ENCODE measurements at places on chromosomes 2 and 18.

- no peak for DNase-seq
These were observed 419.3 kb downstream of the SPAG16 start for GRCh38 chr2:213703406-213704098.

GRCh38 chr2:230723363-230723762, 10.7 kb downstream of the CAB39 start:
- no peak for DNase-seq

GRCh38 chr18:79898952-79899608, 52.4 kb downstream of the SLC66A2 start:
- no peak for DNase-seq

GRCh38 chr2:41313082-41313481, 734.7 kb upstream of the PKDCC start:
- DNase-seq, result no peak

DNA sequence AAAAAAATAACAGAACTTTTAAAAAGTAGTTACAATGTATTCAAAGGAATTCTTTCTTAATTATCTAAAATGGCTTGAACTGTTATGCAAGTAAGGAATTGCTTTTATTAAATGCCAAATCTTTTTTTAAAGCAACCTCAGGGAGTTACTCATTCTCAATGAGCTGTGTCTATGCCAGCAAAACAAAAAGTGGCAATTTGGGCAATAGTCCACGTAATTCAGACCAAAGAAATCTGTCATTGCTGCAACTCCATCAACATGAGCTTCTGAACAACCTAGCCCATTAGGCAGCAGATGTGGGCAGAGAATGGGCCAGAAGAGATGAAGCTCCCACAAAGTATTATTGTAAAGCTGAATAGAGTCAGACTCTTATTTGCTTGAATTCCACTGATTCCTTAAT, 118.4 kb downstream of the ALK start:
- DNase-seq, result no peak

DNA sequence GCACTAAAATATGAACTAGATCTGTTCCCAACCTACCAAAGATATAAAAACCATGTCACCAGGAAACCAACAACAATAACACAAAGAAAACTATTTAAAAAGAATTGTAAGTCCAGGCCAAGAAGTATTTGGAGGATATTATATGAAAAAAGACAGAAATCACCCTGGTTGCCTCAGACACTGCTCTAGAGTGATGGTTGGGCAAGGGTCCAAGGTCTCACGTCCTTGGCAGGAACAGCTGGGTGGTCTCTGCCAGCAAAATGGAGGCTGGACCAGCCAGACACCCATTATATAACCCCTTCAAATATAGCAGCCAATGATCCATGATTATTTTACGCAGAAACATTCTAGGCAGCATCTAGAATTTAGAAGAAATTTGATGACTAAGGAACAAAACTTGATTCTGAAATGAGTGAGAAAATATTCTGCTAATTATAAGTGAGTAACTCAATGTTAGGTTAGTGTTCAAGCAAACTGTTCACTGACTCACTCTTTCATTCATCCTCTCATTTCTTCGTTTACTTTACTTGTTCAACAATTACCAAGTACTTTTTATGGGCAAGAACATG, 35.4 kb downstream of the MRPL35 start:
- DNase-seq, result no peak

DNA sequence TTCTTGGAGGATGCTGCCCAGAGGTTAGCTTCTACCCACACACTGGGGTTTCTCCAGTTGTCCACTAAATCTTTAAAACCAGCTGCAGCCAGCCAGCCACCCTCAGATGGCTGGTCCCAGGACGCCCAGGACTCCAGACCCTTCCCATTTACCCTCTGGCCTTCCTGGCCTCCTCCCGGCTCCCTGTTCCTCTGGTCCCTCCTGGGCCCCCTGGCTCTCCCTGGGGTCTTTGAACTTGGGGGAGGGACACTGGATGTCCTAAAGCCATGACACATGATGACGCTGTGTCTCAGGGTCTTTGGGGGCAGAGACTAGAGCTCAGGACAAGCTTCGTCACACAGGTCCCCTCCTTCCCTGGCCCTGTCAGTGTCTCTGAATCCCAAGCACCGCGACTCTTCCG, 201.1 kb upstream of the HDAC4 start:
- DNase-seq, result no peak

DNA sequence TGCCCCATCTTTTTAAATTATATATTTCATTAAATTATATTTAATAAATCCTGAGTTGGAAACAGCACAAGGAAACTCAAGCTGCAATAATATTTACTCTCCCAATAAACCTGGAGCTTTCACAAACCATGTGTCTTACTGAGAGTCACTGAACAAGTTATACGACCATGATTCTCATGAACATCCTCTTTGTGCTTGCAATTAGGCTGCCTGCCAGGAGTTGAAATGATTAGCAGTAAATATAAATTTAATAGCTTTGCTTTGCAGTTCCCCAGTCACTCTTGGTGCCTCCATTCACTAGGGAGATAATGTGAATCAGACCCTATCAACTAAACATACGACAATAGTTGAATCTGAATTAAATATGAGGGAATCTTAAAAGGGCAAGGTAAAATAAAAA, 905.1 kb downstream of the NRXN1 start:
- DNase-seq, result no peak

- no peak for DNase-seq
These were observed 130.7 kb downstream of the ASB1 start for GRCh38 chr2:238557431-238557830.

- no peak for DNase-seq
These were observed 321.8 kb downstream of the KCNJ3 start for GRCh38 chr2:155020246-155020645.

DNA sequence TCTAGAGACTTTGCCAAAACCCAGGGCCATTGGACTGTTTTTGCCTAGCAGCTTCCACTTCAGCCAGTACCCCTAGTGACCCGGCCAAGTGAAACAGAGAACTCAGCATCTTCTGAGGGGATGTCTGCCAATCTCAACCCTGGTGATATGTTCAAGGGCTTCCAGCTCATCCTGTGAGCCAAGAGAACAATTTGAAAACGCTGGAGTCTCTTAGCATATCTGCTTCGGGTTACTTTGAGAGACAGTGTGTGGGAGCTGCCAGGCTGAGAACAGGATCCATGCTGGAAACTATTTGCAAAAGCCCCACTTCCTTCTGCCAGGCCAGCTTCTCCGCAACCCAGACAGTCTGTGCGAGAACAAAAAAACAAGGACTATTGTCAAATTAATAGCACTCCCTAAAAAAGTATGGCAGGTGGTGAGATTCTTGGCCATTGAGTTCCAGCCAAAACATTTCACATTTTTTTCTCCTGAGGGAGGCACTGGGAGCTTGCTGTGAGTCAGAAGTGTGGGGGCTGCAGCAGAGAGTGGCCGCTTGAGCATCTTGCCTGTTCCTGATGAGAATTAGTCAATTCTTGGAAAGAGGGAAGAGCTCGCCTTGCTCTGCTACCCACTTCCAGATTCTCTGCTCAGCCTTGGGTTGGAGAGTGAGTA, 395.6 kb upstream of the TRIB2 start:
- peak; percentile 83 for DNase-seq

- no peak for DNase-seq
These were observed 70.6 kb upstream of the WDR75 start for GRCh38 chr2:189370719-189371118.

- no peak for DNase-seq
These were observed 63.0 kb downstream of the REEP1 start for GRCh38 chr2:86274265-86274917.

DNA sequence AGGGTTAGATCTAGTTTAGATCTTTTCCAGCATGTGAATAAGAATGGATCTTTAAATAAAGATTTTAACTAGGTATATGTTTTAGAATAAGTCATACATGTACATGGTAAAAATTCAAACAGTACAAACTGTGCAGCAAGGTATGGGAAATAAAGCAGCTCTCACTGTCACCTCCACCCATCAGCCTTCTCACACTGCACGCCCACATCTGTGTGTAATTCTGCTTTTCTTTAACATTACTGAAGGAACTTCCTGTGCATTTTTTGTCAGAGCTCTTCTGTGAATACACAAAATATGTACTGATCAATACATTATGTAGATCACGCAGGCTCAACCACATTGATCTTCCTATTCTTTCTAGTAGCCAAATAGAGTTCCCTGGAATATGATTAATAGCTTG, 3.4 kb downstream of the CASP8 start:
- DNase-seq, result no peak

- DNase-seq, result peak; percentile 80
These were observed at the start of gene ASXL3 for GRCh38 chr18:33577685-33578517. TSS of gene ASXL3 (plus strand) at chr18:33578219. CDS start at chr18:33578632, 413 bp downstream.

GRCh38 chr18:54859667-54860421, 31.6 kb downstream of the RAB27B start:
- no peak for DNase-seq

DNA sequence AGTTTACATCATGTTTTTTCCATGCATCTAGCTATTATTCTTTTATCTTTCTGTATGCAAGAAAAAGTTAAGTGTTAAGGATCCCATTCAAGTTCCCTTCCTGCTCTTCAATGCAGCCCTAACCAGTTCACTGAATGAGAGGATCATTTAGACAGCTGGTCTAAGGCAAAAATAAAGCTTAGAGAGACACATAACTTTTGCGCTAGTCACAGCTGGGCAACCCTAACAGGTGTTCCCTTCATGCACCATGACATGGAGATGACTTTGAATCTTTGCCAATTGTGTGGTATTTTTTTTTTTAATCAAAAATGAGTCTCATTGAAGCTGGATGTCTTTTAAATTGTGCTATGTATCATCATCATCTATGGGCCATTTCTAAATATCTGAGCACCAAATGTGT, 393.8 kb upstream of the CYRIA start:
- DNase-seq, result peak; percentile 35

GRCh38 chr18:46416706-46417638, 240.0 kb downstream of the LOXHD1 start:
- DNase-seq, result no peak

DNA sequence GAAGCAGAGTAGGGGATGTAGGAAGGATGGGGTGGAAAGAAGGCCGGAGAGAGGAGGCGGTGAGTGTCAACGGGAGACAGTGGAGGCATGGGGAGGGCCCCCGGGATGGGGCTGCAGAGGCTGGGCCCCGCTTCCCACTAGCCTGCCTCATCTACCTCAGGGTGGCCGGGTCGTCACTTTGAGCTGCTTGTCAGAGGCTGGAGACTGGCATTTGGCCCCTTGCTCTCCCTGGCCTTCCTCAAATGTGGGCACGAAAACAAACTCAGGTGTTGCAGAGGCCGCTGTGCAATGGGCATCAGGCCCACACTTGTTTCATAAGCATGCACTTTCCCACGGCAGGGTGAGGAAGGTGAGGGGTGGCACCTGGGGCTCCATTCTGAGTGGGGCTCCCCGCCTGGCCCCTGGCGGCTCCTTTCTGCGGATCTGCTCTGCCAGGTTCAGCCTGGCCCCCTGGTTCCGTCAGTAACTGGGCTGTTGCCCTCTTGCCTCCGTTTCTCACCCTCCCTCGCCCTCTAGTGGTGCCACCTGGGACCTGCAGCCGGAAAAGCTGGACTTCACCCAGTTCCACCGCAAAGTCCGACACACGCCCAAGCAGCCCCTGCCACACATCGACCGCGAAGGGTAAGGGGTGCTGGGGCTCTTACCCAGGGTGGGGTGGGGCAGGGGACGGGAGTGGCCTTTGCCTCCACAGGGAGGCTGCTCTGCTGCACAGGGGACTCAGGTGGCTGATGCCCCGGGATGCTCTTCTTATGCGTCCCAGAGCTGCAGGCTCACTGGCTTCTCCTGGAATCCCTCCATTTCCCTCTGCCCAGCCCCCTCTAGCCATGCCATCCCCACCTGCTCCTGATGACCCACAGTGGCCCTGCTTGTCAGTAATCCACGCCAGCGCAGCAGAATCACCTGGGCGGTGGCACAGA, 125.4 kb downstream of the CTIF start:
- peak; percentile 73 for DNase-seq

- no peak for DNase-seq
These were observed 27.1 kb downstream of the SH2D6 start for GRCh38 chr2:85445316-85446295.

GRCh38 chr2:1856475-1856874, 112.2 kb upstream of the PXDN start:
- no peak for DNase-seq

DNA sequence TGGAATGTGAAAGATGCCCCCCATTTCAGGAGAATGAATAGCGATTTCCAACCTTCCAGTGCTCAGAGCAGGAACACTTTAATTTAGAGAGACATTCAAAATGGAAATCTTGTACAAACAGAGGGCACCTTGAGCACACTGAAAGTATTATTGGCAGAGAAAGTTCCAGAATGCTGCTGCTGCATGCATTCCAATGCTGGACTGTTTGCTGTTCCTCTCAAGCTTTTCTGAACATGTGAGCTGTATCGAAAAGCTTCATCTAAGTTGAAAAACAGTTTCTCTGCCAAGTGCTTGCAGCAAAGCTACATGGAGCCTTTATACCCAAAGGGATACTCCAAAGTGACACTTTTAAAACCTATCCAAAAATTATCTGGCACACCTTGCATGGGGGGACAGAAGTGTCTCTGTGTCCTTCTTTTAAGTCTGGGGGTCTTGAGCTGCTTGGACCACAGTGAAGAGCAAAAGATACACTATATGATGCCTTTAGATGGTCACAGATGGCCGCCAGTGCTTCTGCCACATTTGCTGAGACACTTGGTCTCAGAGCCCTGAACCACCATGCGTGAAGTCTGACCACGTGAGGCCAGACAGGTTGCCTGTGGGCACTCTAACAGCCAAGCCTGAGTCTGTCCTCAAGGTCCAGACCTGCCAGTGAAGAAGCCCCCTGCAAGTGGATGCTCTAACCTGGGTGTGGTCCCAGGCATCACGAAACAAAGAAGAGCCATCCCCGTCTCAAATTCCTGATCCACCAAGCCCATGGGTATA, 18.8 kb downstream of the UXS1 start:
- DNase-seq, result no peak

- DNase-seq, result no peak
These were observed 111.8 kb downstream of the B3GNT2 start for GRCh38 chr2:62307469-62308389.

GRCh38 chr2:65075176-65075575, 19.0 kb downstream of the CEP68 start:
- DNase-seq, result no peak

DNA sequence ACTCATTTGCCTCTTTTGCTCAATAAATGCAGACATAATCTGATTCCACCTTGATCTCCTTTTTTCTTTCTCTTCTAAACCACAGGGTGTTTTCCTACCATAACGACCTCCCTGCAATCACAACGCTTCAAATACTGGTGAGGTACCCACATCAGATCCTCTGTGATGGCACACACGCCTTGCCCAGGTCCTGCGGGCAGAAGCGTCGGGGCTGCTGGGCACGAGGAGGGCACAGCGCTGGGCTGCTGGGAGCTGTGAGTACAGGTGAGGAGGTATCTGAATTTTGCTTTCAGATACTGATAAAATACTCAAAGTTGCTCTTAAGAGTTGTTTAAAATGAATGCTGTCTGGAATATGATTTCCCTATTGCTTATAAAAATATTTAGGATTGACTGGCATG, 186.1 kb upstream of the PXDN start:
- DNase-seq, result no peak

DNA sequence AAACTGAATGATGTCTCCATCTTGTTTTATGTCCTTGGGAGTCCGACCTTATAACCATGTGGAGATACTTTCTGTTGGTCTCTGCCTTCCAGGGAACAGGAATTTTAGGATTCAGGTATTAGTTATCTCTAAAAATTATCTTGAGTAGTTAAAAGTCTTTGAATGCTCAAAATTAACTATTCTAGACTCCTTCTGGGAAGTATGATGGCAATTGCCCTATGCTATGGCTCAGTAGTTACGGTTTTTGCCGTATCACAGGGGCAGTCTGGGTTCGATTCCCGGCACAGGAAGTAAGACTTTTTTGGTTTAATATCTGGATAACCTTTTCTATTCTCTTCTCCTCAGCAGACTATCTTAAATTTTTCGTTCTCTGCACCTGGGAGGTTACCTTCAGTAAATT, 708.7 kb upstream of the LRATD1 start:
- DNase-seq, result no peak

- DNase-seq, result no peak
These were observed 138.0 kb upstream of the CDCA7 start for GRCh38 chr2:173216668-173217067.
